Uterus (tissue), 4 donors: ENCODE measurements at places on chromosomes 13 and 19. TPM values are rescaled to one million over a fixed set of nuclear protein-coding genes. Genes with fewer than 3 reads are reported as not detected.

- H3K36me3 ChIP-seq, result no peaks in the 10 kb centered on the region
- H3K4me1 ChIP-seq, result no peaks in the 10 kb centered on the region
- H3K27ac ChIP-seq, result no peak overlapping the region
- DNase-seq, result no peak
- no peaks in the 10 kb centered on the region for H3K27me3 ChIP-seq
- no peak overlapping the region for H3K4me3 ChIP-seq
Observed at GRCh38 chr13:95296326-95296925, 4.8 kb downstream of the ABCC4 start.

GRCh38 chr19:6509118-6509971 lies 7.2 kb upstream of the TUBB4A start:
- no peak overlapping the region for H3K27ac ChIP-seq
- H3K4me1 ChIP-seq, result no peaks in the 10 kb centered on the region
- no peaks in the 10 kb centered on the region for H3K36me3 ChIP-seq
- no peak for DNase-seq
- no peaks in the 10 kb centered on the region for H3K27me3 ChIP-seq
- no peak overlapping the region for H3K4me3 ChIP-seq

- peak overlapping the region; percentile 83 for H3K27ac ChIP-seq
- DNase-seq, result no peak
- H3K4me3 ChIP-seq, result no peak overlapping the region
- no peaks in the 10 kb centered on the region for H3K36me3 ChIP-seq
- H3K27me3 ChIP-seq, result no peaks in the 10 kb centered on the region
Observed at GRCh38 chr13:33123066-33123859, 107.0 kb downstream of the KL start.

The SPACA4 gene
- total RNA-seq, result not detected

DNA sequence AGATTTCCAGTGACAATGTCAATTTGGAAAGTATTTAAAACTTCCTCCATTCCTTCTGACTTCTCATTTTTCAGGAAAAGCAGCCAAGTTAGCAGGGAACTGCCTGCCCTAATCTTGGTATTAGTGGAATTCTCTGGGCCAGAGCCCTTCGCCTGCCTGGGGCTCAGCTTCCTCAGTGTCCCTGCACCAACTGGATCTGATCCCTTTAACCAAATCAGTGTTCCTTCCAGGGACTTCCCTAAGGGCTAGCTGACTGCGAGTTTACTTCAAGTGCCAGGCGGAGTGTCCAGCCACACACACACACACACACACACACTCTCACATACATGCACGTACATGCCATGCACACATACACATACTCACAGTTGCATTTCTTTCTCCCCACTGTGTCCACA lies 20.0 kb downstream of the RAB20 start:
- DNase-seq, result no peak
- no peaks in the 10 kb centered on the region for H3K36me3 ChIP-seq
- no peaks in the 10 kb centered on the region for H3K27me3 ChIP-seq
- no peak overlapping the region for H3K27ac ChIP-seq
- no peaks in the 10 kb centered on the region for H3K4me1 ChIP-seq

GRCh38 chr19:43564800-43565199 lies 10.5 kb downstream of the XRCC1 start:
- no peaks in the 10 kb centered on the region for H3K36me3 ChIP-seq
- H3K4me1 ChIP-seq, result no peaks in the 10 kb centered on the region
- no peak for DNase-seq
- no peak overlapping the region for H3K27ac ChIP-seq

GRCh38 chr19:17025991-17026658 lies 485 bp downstream of the CPAMD8 start:
- no peaks in the 10 kb centered on the region for H3K27me3 ChIP-seq
- H3K27ac ChIP-seq, result no peak overlapping the region
- no peak overlapping the region for H3K4me3 ChIP-seq

DNA sequence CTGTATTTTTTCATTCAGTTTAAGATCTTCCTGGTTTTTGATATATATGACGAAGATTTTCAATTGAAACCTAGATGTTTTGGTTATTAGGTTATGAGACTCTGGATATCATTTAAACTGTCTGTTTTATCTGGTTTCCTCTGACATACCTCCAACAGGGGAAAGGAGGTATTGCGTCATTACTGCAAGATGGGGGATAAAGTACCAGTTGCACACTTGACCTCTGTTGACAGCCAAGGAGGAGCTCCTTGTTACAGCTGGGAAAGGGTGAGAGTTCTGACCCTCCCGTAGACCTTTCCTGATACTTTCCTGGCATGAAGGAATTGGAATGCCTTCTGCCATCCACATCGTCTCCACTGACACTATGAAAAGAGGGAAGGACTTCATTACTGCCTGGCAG lies 82.0 kb upstream of the SHISA2 start:
- DNase-seq, result no peak
- no peaks in the 10 kb centered on the region for H3K36me3 ChIP-seq
- no peaks in the 10 kb centered on the region for H3K4me1 ChIP-seq
- H3K4me3 ChIP-seq, result no peak overlapping the region
- no peaks in the 10 kb centered on the region for H3K27me3 ChIP-seq

The CALR3 gene
- not detected for total RNA-seq

DNA sequence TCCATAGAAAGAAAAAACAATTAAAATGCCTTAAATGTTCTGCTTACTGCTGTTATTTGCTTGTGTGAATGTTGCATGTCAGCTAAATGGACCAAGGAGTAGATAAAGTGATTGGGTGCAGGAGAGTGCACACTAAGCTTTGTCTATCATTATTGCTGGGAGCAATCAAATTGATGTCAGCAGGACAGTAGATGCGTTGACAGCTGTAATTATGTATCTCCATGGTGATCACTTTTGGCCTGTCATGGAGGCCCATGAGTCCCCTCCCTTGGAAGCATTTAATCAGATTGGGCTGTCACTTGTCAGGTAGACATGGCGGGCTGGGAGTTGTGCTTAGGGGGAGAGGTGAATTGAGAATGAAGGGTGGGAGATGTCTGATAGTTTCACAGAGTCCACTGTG lies 215.3 kb downstream of the PCCA start:
- no peaks in the 10 kb centered on the region for H3K27me3 ChIP-seq
- no peak overlapping the region for H3K27ac ChIP-seq

- no peaks in the 10 kb centered on the region for H3K36me3 ChIP-seq
- no peak for DNase-seq
- H3K27me3 ChIP-seq, result no peaks in the 10 kb centered on the region
- H3K27ac ChIP-seq, result no peak overlapping the region
- H3K4me1 ChIP-seq, result no peaks in the 10 kb centered on the region
Observed at GRCh38 chr13:79282976-79283375, 123.1 kb downstream of the RBM26 start.

DNA sequence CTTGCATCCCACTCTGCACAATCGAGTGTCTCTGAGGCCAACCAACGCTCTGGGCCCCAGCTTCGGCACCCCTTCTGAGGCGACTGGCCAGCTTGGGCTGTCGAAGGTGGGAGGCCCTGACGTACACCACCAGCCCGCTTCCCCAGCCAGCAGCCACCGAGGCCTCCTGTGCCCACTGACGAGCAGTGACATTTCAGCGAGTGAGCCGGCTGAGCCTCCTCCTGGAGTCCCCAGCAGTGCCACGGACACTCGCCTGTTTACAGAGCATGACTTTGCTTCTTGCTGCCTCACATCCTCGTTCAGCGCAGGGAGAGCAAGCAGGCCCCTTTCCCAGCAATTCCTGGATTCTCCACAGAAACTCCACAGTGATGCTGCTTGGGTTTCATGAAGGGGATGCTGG lies 240.2 kb upstream of the MAB21L1 start:
- no peaks in the 10 kb centered on the region for H3K36me3 ChIP-seq
- no peak overlapping the region for H3K27ac ChIP-seq
- H3K4me1 ChIP-seq, result no peaks in the 10 kb centered on the region
- DNase-seq, result no peak
- no peaks in the 10 kb centered on the region for H3K27me3 ChIP-seq

- peak; percentile 79 for DNase-seq
- peak overlapping the region; percentile 9 for H3K27ac ChIP-seq
- peak overlapping the region; percentile 35 for H3K4me3 ChIP-seq
- H3K27me3 ChIP-seq, result no peaks in the 10 kb centered on the region
- H3K4me1 ChIP-seq, result no peaks in the 10 kb centered on the region
Observed at GRCh38 chr19:49533551-49534488, 6.0 kb downstream of the RCN3 start.
